ENCODE measurements at places on chromosomes 2 and 18.

GRCh38 chr2:156165742-156166141 is 166.8 kb downstream of the NR4A2 start:
- no peak for DNase-seq

- no peak for DNase-seq
Measured at GRCh38 chr18:8477615-8478014, 131.6 kb upstream of the RAB12 start.

DNA sequence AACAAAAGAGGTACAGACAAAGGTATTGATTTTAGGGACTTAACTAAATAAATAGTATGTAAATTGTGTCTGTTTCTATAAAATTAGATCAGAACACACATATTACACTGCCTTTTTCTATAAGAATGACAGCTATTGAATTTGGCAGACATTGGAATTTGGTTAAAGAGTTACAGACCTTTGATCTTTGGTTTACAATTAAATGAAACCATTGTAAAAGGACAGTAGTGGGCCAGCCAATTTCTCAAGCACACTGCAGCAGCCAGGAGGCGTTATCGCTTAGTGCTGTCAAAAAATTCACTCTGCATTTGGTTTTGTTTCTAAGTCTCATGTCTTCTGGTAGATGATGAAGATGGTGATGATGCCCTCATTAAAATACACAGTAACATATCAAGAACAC is 175.9 kb downstream of the NR4A2 start:
- no peak for DNase-seq

DNA sequence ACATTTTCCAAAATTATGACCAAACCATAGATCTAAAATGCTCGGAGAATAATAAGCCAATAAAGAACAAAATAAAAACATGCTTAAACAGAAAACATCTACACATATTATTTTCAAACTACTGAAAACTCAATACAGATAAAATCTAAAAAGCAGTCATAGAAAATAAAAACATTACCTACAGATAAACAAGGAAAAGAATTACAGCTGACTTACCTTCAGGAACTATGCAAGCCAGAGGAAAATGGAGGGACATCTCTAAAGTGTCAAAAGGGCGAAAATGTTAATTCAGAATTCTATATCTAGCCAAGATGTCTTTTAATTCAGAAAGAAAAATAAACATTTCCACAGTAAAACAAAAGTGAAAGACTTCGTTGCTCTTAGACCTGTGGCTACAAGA is 112.9 kb upstream of the GYPC start:
- peak; percentile 45 for DNase-seq

DNA sequence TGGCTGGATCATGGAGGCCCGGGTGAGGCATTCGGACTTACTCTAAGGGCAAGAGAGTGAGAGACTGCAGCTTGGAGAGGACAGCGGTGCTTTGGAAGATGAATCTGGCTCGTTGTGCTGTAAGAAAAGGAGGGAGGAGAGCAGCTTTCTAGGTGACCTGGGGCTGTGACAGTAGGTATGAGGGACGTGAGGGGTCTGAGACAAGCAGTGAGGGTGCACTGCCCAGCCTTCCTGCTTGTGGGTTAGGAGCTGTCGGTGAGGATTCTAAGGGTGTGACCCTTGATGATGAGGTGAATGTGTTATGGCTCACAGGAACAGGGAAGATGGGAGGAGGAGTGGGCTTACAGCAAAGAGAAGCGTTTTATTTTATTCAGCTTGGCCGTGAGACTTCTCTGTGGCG is 27.1 kb upstream of the RHOB start:
- no peak for DNase-seq

DNA sequence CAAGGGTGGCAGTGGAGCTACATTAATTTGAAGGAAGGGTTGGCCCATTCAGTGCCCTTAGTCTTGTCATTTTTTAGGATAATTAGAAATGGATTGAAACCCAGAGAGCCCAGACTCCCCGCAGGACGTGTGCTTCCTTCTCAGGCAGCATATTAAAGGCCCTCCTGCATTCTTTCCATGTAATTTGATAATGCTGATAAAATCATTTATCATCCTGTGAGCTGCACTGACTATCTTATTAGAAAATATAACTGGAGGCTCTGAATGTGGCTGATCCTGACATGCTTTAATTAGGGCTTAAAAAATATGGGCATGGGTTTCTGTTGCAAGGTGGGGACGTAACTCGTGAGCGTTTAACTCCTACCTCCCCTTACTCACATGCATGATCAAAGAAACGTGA is 148.1 kb downstream of the ACKR3 start:
- no peak for DNase-seq

GRCh38 chr2:109473616-109474318 is 140.0 kb downstream of the SEPTIN10 start:
- no peak for DNase-seq

All from hematopoietic multipotent progenitor cell treated with erythropoietin and hydrocortisone succinate and interleukin-3 and kit ligand, for 6 days (in vitro differentiated cells).